ENCODE measurements at places on chromosomes 12 and 14.

DNA sequence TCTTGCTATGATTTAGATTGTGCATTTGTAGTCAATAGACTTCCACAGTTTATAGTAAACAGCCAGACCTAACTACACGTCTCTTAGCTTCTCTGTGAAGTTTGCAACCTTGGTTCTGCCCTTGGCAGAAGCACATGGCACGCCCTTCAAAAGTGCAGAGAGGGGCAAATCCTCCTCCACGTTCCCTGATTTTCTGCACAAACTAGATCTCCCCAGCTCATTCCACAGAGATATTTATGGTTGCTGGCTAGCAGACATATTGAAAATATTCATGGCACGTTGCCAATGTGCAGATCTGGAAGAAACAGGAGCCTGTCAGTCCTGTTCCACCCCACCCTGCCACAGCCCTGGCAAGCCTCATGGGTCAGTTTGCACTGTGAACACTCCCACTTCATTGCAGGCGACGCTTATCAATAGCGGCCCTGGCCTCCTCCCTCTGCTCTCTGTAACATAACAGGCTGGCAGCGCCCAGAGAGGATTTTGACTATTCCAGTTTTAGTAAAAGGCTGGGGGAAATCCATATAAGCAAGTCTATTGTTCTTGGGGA, 6.5 kb upstream of the LGALS3 start:
- DNase-seq = peak; percentile 75

DNA sequence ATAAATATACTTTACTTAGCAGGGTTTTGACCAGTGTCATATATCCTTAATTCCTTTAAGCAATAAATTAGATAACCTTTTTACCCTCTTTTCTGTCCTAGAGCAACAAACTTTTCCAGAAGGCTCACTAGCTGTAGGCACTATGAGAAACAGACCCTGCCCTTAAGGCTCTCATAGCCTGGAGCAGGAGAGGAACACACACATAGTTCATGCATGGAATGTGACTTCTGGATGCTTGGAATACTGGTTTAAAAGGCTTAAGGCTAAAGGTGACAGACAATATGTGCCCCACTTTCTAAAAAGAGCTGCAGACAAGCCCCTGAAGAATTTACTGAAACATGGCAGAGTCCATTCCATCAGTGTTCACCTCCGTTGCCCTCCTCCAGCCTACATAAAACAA, 237.2 kb downstream of the TTC8 start:
- DNase-seq = no peak

GRCh38 chr14:76322594-76323220, 53.2 kb upstream of the ESRRB start:
- no peak for DNase-seq

DNA sequence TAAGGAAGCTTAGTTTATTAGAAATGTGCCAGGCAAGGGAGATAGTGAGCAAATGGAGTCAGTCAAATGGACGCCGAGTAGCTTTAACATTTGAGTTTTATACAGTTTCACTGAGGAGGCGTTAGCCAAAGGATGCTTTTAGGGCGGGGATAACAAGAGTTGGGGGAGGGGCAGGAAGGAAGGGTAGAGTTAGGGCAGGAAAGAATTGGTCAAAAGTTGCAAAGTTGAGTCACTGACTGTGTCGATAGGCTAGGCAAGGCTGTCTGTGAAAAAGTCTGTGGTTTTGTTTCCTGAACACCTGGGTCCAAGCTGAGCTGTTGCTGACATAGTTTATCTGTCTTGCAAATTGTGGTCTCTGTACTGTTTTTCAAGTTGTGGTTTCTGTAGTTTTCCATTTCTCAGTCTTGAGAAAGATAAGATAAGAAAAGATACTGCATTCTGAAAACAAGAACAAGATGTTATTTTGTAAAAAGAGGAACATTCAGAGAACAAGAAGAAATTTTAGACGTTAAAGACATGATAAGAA, 62.6 kb upstream of the RESF1 start:
- DNase-seq = no peak

DNA sequence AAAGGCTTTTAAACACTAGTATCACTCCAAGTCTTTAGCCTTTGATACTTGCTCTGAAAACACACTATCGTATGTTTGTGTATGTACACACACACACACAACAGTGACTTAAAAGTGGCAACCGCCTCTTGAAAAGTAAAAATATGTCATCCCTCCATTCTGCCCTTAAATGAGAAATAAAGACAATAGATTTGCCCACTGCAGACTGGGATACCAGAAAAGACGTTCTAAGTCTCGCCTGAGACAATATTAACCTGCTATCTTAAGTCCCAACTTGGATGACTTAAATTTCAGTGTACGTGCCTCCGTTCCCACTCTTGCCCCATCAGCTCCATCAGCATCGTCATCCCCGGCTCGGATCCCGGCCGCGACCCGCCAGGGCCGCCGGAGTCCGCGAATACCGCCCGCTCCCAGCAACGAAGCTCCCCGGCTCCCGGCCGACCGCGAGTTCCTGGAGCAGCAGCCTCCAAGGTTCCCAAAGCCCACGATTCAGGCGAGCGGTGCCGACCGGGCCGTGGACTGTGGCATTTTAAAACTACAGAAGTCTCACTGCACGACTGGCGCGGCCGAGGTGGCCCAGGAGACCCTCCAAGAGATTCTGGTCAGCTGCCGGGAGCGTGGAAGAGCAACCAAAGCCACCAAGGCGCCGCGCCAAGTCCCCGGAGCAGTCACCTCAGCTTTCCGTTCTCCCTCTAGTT, 2.8 kb upstream of the ARID2 start:
- DNase-seq = peak; percentile 46

DNA sequence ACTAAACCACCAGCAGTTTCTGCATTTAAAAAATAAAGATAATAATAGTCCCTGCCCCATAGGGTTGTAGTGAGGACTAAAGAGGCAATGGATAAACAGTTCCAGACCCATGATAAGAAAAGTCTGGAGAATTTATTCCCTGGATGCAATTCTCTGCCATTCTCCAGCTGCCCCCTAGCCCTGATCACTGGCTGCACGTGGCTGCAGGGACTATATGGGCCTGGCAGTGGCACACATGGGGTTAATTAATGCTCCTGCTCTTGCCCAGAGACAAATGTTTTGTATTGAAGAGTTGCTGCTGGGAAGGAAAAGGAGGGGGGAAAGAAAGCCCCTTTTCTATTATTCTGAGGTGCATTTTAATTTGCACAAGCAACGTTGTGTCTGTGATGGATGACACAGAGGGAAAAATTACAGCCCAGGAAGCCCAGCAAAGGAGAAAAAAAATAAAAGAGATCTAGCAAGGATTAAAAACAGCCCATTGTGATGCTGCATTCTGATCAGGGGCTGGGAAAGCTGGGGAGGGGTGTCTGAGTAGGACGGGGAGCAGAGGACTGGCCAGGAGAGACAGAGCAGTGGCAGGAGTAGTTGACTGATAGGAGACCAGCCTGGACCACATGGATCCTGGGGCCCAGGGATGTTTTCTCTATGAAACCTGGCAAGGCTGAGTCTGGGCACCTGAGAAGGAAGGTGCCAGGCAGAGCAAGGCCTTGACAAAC, 149.3 kb downstream of the ESRRB start:
- DNase-seq = no peak

- DNase-seq = no peak
Measured at GRCh38 chr14:71138448-71139293, 231.4 kb downstream of the PCNX1 start.

DNA sequence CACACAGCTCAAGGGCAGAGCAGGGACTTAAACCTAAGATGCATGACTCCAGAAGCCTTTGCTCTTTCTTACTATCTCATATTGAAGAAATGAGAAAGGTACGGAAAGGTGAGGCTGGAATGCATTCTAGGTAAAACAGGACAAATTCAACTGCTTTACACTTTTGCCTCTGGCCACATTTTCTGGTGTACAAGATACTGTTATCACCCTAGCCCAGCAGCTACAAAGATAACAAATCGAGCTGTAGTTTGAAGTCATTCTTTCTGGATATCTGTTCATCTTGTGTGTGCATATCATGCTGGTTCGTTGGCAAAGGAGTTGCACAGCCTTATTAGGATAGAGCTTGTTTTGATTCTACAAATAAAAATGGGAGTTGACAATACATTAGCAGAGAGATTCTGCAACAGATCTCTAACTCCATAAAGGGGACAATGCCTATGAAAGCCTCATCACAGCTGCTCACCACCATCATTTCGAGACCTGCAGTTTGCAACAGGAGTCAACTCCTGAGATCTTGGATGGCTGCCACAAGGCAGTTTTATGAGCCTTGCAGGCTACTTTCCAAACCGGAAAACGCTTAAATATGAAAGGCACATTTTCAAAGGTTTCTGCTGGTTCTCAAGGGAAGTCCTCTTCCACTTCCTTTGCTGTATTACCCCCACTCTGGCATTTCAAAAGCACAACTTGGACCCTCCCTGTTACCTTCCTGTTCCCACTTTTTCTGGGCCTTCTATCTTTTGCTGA, 64.9 kb downstream of the STXBP6 start:
- peak; percentile 58 for DNase-seq

GRCh38 chr12:90172524-90172923, 463.9 kb upstream of the ATP2B1 start:
- DNase-seq = no peak

GRCh38 chr14:86346818-86347384, 817.0 kb downstream of the FLRT2 start:
- no peak for DNase-seq

DNA sequence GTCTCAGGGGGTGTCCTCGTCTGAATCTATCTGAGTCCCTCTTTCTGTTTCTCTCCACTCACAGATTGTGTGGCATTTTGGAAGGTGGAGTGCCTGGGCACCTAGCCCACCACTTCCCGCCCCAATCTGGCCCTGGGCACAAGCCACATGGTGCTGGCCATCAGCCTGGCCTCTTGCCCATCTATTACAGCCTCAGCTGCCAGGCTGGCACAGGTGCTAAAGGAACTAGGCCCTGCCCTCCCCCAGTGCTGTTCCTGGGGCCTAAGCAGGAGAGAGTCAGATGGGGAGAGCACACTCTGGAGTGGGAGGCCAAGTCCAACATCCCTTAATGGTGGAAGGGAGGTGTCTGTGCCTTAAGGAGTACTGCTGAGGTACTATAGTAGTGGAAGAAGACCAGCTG, 8.3 kb upstream of the CALCOCO1 start:
- DNase-seq = peak; percentile 27

- no peak for DNase-seq
Measured at GRCh38 chr12:53726946-53727309, 324 bp downstream of the CALCOCO1 start.
